ENCODE measurements at places on chromosomes 5 and 9.

DNA sequence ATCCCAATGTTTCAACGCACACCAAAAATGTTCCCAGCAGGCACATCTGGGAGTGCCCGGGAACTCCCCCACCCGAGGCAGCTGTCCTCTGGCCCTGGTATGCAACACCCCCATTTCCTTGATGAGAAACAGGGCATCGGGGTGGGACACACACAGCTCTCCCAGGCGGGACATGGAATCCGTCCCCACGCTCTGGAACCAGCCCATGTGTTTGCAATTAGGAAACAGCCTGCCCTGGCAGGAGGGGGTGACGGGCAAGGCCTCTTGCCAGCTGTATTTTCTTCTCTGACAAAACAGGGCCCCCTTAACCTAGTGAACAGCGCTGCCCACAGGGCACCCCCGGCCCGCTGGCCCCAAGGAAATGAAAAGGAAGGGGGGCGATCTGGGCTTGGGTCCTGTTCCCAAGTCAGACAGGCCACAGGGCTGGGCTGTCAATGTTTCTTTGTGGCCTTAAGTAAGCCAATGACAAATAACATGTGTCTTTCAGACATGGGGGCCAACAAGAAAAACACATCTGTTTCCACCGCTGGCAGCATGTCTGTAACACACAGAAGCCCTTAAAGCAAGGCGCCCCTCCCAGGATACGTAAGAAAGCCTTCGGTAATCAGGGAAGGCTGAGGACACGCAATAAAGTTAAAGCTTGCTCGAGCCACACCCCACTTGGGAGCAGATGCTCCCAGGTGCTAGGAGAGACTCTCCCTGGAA, 125.3 kb downstream of the ROR2 start:
- no peak for DNase-seq

GRCh38 chr5:171601266-171601881, 181.9 kb downstream of the FGF18 start:
- DNase-seq: no peak

- DNase-seq: no peak
Observed at GRCh38 chr5:126595486-126596083, 566 bp upstream of the ALDH7A1 start.

DNA sequence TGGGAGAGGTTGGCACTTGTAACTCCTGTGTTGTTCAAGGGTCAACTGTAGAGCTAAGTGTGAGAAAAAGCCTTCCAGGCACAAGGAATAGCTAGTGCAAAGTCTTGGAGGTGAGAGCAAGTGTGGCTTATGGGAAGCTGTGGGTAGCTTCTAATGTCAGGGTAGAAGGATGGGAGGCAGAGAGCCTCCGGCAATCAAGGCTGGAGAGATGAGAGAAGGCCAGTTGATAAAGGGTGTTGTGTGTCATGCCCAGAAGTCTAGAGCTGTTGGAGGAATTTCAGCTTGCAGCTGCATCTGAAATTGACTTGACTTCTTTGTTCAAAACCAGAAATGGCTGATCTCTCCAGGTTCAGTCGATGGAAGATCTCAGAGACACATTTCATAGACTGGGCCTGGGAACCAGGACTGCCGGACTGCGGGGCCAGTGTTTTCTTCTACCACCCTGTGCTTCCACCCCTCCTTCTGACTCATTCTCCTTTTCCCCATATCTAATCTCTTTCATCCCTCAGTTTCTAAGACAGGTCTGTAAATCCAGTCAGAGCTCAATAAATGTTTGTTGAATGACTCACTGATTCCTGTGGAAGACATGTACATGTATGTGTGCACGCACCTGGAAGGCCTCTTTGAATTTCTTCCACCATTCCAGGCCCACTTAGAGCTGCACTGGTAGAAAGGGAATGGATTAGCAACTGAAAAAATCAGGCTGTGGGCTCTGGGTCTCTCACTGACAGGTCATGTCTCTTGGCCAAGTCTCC, 67.8 kb upstream of the KLF4 start:
- no peak for DNase-seq

- no peak for DNase-seq
Observed at GRCh38 chr5:160432196-160432595, 10.5 kb downstream of the PTTG1 start.

GRCh38 chr9:91395106-91395552, 28.5 kb downstream of the NFIL3 start:
- no peak for DNase-seq

- DNase-seq: no peak
Observed at GRCh38 chr5:52989781-52990527, 802 bp downstream of the ITGA2 start.

- DNase-seq: no peak
Observed at GRCh38 chr5:32233696-32234447, 59.8 kb upstream of the GOLPH3 start.

- no peak for DNase-seq
Observed at GRCh38 chr5:52789378-52789777, 1.7 kb downstream of the ITGA1 start.

DNA sequence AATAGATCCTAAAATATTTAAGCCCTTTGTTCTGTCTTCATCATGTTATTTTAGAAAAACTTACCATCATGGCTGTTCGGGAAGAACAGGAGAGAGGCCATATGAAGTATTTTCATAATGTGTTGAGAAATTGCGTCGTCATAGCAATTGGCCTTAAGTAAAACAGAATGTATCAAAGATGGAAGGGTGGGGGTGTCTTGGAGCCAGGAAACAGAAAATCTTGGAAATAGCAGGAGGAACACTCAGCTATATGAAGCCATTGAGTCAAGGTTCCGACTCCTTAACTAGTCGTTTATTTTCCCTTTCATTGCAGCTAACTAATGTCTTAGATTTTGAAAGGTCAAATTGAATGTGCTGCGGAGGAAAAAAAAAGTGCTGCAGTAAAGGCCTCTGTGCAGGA, 1.3 kb downstream of the SPTAN1 start:
- DNase-seq: no peak

DNA sequence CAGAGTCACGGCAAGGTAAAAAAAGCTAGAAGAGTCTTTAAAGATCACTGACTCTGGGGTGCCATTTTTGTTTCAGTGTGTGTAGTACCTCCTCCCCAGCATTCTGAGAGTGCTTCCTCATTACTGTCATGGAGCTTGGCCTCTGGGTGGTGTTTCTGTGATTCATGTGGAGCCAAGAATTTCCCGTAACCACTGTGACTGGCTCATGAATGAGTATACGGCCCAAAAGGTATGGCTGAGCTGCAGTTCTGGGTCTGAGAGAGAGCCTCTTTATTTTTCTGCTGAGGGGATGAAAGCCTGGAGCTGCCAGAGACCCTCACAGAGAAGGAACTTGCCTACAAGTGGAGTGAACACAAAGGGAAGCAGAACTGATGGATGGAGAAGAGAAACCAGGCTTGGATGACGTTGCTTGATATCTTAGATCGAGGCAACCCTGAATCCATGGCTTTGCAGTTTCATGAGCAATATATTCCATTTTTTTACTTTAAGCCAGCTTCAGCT, 85.6 kb downstream of the PTTG1 start:
- DNase-seq: no peak

GRCh38 chr9:121783521-121784507, 132.4 kb downstream of the DAB2IP start:
- DNase-seq: no peak

GRCh38 chr9:114811966-114812636, 6.3 kb upstream of the TNFSF15 start:
- DNase-seq: no peak

- DNase-seq: no peak
Observed at GRCh38 chr5:154141745-154142221, 48.8 kb upstream of the GALNT10 start.

DNA sequence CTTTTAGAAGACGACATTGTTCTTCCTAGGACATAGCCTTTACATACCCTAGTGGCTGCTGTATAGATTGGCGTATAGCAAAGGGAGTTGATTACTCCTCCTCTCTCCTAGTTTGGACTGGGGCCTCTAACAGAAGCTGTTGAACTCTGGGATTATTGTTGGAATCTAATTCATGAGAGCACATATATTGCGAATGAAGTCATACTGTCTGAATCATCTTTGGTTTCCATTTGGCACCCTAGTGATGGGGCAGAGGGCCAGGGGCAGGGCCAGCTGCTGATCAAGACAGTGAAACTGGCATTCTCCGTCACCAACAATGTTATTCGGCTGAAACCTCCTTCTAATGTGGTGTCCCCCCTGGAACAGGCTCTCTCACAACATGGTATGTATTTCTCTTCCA, 40.3 kb downstream of the NUP188 start:
- DNase-seq: no peak

GRCh38 chr9:31677415-31677814, 707.0 kb upstream of the ACO1 start:
- DNase-seq: no peak

- DNase-seq: no peak
Observed at GRCh38 chr9:114291886-114292590, 30.9 kb upstream of the ORM1 start.

DNA sequence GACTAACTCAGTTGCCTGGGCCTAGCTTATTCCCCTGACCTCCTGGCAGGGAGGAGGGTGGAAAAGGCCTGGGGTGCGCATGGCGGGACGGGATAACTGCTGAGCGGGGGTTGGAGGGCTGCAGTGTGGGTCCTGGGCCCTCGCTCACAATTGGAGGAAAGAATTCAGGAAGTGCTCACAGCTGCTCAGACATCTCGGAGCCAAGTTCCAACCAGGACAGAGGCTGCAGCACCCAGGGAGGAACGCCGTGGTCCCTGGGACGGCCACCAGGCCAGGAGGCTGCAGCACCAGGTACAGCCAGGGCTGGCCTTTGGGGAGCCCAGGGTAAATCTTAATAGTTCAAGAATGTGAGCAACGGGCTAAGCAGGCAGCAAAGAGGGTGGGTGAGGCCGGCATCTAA, at the start of gene SPAAR:
Gene SPAAR (plus strand): TSS at position 217 of the 400 bp plus-strand sequence. CDS start 974 bp downstream, outside the sequence.
- no peak for DNase-seq
